NCI-H187 treated with DMSO at 0.1 percent for 48 hours (cell line): ENCODE measurements at places on chromosomes 7 and 10.

DNA sequence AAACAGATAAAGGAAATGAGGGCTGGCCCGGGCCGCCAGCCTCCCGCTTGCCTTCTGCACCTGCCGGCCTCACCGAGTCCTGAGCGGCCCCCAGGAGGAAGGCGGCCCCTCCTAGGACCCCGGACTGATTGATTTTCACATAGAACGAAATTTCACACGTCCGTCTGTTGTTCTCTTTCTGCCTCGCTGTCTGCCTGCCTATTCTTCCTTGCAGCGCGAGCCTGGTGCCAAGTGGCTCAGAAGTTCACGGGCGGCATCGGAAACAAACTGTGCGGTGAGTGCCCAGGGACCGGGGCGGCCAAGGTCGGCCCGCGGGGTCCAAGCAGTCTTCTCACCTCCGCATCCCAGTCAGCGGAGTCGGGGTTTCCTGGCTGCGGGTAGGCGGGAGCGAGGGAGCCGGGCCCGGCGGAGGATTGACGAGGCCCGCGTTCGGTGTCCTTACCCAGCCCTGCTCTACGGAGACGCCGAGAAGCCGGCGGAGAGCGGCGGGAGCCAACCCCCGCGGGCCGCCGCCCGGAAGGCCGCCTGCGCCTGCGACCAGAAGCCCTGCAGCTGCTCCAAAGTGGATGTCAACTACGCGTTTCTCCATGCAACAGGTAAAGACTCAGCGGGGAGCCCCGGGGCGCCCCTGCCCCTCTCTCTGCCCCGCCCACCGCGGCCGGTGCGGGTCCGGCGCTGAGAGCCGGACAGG, 967 bp downstream of the GAD2 start:
- DNase-seq: no peak

DNA sequence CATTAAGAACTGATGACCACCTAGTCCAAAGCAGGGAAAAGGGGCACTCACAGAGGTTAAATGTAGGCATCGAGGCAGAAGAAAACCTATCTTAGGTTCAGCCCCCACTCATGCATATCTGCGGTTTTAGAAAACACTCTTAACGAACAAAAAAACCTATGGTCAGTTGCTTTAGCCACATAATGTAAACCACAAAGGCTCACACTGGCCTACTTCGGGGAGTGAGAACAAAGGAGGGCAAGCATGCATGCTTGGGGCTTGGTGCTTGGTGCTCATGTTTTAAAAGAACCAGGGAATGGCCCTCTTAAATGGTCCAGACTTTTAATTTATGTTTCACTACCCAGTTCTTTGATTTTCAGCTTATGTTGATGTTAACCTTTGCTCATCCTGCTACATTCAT, 14.2 kb downstream of the INSYN2A start:
- DNase-seq: no peak

DNA sequence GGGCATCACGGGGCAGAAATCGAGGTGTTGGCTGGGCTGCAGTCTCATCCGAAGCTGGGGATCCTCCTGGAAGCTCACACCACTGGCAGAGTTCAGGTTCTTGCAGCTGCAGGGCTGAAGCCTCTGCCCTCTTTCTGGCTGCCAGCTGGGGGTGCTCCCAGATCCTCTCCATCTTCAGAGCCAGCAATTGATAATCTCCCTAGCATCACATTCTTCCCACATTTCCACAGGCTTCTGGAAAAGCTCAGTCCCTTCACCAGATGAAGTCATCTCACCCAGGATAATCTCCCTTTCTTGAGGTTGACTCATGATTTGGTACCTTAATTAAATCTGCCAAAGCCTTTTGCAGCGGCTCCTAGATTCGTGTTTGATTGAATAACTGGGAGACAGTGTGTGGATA, 55.2 kb downstream of the NRP1 start:
- DNase-seq: no peak

DNA sequence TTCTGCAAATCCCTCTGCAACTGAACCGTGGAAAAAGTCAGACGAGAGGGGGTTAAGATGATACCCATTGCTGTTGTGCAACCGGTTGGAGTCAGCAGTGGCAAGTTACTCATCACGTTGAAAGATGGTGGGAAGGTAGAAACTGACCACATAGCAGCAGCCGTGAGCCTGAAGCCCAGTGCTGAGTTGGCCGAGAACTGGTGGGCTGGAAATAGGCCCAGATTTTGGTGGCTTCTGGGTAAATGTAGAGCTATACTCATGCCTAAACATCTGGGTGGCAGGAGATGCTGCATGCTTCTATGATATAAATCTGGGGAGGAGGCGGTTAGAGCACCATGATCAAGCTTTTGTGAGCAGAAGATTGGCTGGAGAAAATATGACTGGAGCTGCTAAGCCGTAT, 78.6 kb downstream of the ARL5B start:
- no peak for DNase-seq

- DNase-seq: no peak
These were observed 12.6 kb downstream of the TMEM176B start for GRCh38 chr7:150787321-150788281.

GRCh38 chr7:98483276-98483963, 82.5 kb upstream of the BAIAP2L1 start:
- no peak for DNase-seq

DNA sequence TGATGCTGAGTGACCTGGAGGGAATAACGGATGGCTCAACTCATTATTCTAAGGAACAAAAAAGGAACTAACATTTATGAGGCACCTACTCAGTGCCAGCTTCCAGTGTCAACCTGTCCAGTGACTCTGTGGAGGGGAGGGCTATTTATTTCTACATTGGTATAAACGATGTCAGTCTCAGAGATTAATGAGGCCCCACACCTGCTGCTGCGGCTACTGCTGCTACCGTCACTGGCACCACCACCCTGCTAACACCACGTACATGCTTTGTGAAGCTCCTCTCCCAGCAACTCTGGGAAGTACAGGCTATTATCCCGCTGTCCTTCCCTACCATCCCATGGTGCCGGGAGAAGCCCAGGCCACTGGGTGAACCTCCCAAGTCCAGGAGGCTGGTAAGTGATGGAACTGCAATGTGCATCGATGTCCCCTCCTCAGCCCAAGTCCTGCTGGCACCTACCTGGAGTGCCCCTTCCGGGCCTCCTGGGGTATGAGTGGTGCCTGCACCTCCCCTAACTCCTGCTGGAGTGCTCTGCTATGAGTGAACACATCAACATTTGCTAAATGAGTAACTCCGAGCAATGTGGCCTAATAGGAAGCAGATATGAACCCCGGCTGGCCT, 101.5 kb downstream of the ARHGAP22 start:
- no peak for DNase-seq

- no peak for DNase-seq
These were observed 125.7 kb downstream of the ARHGAP22 start for GRCh38 chr10:48478980-48479811.

- no peak for DNase-seq
These were observed 16.8 kb downstream of the BBIP1 start for GRCh38 chr10:110901954-110902819.

- DNase-seq: no peak
These were observed 152.9 kb downstream of the CELF2 start for GRCh38 chr10:11170574-11170973.

GRCh38 chr10:99435986-99436638, 5.7 kb upstream of the GOT1 start:
- DNase-seq: no peak

- no peak for DNase-seq
These were observed 42.4 kb upstream of the SEPTIN7 start for GRCh38 chr7:35758421-35758820.

GRCh38 chr10:122162671-122163173, 108.4 kb upstream of the BTBD16 start:
- DNase-seq: no peak

DNA sequence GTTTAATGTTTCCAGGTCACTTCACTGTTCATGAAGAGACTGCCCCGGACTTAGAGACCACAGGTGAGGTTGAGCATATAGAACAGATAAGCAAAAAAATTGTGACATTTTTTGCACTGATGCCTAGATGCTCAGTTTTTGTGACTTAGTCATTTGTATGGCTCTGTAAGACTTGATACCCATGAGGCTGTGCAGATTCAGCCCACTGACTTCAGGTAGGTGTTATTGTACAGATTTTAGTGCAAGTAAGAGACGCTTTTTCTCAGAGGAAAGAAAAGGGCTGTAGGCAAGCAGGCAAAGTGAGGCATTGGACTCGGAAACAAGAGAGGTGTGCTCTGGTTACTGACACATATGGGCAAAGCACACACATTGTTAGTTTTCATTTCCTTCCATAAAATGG, 820.1 kb upstream of the SORCS1 start:
- no peak for DNase-seq

DNA sequence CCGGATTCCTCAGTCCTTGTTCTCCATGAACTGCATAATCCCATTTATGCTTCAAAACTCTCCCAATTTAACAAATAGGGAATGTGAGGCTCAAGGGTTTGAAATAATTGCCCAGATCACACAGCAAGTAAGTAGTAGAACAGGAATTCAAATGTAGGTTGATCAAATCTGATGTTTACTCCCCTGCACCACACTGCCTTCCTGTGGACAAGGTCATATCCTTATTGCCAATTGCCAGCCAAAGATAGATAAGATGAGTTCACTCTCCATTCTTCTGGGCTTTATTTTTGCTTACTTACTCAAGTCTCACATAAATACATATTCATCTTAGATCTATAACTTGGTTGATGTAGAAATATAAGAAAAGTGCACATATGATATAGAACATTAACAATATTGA, 435.2 kb upstream of the ETV1 start:
- DNase-seq: no peak

- no peak for DNase-seq
These were observed 11.1 kb upstream of the SEC24C start for GRCh38 chr10:73732931-73733623.

GRCh38 chr7:71332207-71332606, 200.3 kb downstream of the GALNT17 start:
- no peak for DNase-seq

DNA sequence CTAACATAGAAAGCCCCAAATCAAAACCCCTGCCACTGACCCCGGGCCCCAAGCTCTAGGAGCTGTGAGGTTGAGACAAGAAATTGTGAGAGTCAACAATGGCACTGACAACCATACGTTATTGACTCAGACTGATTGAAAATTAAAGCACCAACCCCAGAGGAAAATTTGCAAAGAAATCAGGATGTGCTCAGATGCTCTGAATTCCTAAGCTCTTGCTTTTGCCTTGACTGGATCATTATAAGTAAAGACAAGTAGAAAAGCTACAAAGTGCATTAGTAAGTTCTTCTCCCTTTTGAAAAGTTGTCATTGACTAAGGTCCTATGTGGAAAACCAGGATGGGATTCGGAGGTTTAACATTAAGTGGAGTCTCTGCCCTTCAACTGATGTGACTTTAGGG, 130.2 kb downstream of the SAMD9 start:
- no peak for DNase-seq

DNA sequence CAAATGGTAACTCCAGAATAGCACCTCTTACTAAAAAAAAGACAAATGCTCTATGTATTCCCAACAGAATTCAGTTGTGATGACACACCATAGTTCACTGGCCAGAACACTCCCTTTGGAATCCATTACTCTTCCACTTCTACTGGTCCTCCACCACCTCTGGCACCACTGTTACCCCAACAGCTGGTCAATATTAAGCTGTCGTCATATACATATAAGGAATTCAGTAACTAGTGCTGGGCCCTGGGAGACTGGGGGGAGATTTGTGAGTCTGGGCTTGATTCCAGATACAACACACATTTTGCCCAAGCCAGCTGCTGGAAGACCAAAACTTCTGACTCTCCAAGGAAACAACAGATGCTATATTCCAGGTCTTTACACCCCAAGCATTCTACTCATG, 26.0 kb upstream of the ITGA8 start:
- no peak for DNase-seq

DNA sequence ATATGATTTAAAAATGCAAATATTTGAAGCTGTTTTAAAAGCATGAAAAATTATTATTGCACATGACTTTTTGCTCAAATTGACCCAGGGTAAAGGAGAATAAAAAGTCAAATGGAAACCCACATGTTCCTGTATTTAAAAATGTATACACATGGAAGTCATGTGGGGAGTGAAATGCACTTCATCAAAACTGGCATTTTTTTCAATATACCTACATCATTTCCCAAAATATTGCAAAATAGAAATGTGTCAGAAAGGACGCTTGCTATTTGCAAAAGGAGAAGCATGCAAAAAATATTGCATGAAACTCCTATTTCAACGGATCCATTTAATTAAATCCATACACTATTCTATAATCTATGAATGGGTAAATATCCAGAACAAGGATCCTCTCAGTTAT, 117.0 kb downstream of the POU6F2 start:
- DNase-seq: no peak

- no peak for DNase-seq
These were observed 183.4 kb downstream of the MACC1 start for GRCh38 chr7:20033621-20034400.
